ENCODE measurements at places on chromosomes 2 and 18.

DNA sequence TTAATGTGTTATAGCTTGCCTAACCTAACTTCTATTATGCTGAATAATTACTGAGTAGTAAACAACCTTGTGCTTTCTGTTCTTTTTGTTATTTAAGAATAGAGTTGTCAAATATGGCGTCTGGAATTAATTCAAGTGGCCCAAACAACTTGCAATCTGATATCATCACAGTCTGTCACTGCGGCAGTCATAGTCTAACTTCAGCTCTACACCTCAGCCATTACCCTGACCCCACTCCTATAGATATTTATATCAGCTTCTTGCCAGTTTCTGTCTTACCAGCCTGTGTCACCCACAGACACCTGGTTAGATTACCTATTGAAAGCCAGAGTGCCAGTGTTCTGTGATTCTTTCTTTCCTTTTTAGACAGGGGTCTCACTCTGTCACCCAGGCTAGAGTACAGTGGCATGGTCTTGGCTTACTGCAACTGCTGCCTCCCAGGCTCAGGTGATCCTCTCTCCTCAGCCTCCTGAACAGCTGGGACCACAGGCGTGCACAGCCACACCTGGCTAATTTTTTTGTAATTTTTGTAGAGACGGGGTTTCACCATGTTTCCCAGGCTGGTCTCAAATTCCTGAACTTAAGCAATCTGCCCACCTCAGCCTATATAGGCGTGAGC lies 14.1 kb upstream of the KLHL41 start:
- DNase-seq: no peak

GRCh38 chr18:52343138-52343537 lies 3.1 kb downstream of the DCC start:
- DNase-seq: no peak

DNA sequence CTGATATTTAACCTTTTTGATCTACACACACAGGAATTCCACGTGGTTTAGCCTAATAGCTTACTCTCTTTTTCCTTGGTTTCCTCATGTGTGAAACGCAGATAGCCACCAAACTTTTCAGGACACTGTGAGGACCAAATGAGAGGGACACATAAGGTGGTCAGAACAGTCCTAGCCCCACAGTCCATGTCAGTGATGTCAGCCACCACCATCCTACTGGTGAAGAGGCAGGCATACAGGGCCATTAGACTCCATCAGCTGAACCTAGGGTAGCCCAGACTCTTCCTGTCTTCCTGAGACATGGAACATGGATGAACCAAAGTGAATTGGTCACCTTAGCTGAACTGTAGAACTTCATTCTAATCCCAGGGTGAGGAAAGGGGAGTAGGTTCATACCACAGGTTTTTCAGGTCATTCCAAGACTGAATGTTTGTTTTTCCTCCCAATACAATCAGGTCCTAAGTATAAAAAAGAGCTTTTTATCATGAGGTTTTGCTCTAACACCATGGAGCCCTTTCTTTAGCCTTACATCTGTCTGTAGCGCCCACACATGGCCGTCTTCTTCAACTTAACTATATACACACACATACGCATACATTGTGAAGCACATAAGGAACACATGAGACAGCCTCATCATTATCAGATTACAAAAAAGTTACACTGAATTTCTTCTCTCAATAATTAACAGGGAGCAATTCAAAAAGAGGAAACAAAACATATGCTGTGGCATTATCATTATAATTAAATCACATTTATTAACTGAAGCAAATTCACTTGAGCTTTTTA lies 18.5 kb upstream of the NFE2L2 start:
- DNase-seq: no peak

- DNase-seq: no peak
Measured at GRCh38 chr2:29238497-29238896, 123.3 kb downstream of the CLIP4 start.

DNA sequence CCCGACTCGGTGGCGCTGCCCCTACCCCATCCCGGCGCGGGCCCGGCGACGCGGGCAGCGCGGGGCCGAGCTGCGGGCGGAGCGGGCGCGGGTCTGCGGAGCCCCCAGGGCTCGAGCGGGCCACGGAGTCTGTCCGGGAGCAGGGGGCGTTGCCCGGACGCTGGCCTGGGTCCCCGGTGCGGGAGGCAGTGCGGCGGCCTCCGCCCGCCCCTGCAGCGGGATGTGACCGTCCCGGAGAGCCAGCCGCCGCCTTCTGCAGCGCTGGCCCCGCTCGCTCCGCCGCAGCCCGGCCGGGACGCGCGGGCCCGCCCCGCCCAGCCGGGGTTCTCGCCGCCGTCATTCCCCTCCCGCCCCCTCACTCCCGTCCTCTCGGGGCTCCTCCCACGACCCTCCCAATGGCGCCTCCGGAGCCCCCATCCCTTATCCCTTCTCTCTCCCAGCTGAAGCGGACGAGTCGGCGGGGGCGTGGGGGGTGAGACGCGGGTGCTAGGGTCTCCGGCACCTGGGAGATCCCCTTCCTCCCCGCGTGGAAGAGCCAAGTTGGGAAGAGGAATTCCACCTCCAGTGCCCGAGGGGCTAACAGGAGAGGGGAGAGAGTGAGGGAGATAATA lies at the start of gene FNDC4:
Gene FNDC4 (minus strand): TSS at position 257 of the 611 bp plus-strand sequence. CDS start 521 bp downstream, outside the sequence.
- peak; percentile 62 for DNase-seq

GRCh38 chr18:69956665-69957620 lies 9.3 kb upstream of the CD226 start:
- no peak for DNase-seq

DNA sequence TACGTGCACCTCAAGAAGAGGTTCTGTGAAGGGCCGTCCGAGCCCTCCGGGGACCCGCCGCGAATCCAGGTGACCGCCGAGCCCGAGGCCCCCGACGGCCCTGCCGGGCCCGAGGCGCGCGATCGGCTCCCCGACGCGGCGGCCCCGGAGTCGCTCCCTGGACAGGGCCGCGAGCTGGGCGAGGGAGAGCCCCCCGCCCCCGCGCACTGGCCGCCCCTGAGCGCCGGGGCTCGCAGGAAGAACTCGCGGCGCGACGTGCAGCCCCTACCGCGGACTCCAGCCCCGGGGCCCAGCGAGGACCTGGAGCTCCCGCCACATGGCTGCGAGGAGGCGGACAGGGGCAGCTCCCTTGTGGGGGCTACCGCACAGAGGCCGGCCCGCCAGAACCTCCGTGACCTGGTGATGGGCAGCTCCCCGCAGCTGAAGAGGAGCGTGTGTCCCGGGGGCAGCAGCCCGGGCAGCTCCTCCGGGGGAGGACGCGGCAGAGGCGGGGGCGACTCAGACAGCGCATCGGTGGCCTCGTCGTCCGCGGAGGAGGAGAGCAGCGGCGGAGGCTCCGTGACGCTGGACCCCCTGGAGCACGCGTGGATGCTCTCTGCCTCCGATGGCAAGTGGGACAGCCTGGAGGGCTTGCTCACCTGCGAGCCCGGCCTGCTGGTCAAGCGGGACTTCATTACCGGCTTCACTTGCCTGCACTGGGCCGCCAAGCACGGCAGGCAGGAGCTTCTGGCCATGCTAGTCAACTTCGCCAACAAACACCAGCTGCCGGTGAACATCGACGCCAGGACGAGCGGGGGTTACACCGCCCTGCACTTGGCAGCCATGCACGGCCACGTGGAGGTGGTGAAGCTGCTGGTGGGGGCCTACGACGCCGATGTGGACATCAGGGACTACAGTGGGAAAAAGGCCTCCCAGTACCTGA lies 812 bp downstream of the SOWAHC start:
- DNase-seq: peak; percentile 33

DNA sequence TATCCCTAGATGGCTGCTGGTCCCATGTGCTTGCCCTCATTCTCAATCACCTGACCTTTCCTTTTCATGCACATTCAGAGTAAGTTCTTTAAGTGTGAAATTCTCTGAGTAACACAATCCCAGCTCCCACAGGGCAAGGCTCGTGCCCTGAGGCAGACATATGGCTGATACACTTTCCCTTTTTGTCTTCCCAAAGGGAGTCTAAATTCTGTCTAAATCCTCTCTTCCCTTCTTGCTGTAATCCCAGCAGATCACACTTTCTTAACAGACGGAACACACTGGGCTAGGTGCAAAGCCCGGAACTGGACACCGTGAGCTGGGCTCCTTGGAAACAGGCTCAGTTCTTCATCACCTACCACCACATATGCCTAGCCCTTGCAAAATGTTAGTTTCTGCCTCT lies 147.6 kb downstream of the GALNT14 start:
- no peak for DNase-seq

DNA sequence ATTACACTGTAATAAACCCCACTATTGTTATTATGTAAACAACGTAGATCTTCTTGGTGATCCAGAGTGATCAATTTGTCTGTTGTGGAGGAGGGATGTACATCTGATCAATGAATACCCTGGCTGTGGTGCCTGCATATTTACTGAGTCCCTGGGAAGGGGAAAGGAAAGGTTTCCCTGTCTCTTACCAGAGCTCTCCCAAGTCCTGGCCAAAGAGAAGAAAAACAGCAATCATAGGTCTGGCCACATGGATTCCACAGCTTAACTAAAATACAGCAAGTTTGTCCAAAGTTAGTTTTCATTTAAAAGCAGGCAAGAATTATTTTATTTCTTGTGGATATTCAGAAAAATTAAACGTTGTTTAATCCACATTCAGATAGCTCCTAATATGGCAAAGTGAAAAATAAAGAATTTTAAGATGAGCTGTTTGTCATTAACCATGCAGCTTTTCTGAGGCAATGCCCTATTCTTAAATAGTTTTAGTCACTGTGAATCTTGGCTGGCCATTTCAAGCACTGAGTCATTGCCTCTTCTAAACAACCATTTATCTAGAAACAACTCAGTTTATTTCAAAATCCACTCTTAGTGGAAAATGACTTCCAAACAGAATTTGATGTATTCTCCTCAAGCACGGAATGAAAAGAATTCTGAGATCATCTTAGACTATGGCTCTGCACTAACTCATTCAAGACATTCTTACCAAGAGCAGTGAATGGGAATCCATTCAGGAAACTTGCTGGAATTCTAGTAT lies 1004.4 kb upstream of the CDH2 start:
- no peak for DNase-seq

- DNase-seq: no peak
Measured at GRCh38 chr2:24110660-24111303, 12.4 kb downstream of the PFN4 start.

DNA sequence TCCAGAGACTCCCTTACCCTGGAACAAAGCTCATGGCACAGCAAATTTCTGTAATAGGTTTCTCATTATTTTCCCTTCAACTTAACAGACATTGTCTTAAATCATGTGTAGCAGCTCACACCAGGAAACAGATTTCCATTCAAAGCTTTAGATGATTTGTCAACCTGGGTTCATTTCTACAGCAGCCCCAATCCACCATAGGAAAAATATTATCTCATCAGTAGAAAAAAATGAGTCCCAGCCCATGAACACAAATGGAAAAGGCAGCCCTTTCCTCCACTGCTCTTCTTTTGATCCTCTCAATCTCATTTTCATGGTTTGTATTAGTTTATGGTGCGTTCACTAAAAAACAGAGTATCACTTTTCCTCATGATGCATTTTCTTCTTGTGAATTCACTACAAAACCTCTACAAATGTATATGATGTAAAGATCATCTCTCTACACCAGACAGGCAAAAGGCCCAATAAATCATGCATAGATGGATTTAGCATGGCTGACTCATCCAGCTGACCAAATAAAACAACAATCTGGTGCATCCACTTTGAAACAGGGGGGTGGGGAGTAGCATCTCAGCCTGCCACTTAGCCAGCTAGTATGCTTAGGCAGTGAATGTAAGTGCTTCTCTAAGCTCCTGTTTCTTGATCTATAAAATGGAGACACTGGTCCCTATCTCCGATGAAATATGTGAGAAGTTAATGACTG lies 78.6 kb downstream of the SATB2 start:
- DNase-seq: no peak

GRCh38 chr2:116879650-116880160 lies 934.8 kb upstream of the DDX18 start:
- DNase-seq: no peak

DNA sequence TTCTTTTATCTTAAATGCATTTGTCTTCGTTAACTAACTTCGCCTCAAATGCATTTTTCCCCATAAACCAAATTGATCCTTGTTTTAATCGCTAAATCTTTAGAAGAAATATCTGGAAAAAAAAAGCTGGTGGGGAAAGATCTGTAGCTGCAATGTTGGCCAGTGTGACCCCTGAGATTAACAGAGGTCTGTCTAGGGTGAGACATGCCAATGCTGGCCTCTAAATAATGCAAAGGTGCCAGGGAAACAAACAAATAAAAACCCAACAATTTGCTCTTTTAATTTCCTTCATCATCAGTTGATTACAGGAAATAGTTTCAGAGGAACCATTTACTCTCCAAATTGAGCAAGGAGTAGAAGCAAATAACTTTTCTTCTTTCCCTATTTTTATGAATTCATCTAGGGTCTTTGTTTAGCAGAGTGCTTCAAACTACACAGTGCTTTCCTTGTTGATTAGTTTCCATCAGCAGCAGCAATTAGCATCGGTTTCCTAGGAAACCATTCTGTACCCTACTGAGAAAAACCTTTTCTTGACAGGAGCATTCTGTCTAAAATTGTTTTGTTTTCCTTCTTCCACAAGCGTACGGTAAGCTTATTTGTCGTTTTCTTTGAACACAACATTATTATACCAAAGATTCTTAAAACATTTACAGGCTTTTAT lies 100.5 kb upstream of the UNC80 start:
- peak; percentile 11 for DNase-seq

Data from neuronal stem cell (in vitro differentiated cells).